Inflammatory macrophage treated with lipopolysaccharide for 4 hours (primary cell): ENCODE measurements at places on chromosomes 3 and 15.
A peak's percentile ranks its signal among the peaks of the same experiment; 100 is the strongest.

DNA sequence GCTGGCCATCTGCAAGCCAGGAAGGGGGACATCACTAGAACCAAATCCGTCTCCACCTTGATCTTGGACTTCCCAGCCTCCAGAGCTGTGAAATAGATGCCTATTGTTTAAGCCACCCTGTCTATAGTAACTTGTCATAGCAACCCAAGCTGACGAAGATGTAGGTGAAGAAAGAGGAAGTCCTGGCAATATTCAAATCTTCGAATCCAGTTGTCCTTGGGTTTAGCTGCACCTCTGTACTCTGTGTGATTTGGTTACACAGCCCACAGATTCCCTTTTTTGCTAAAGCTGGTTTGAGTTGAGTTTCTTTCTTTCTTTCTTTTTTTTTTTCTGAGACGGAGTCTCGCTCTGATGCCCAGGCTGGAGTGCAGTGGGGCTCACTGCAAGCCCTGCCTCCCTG, 68.0 kb upstream of the XCR1 start:
- DNase-seq, result peak; percentile 92

DNA sequence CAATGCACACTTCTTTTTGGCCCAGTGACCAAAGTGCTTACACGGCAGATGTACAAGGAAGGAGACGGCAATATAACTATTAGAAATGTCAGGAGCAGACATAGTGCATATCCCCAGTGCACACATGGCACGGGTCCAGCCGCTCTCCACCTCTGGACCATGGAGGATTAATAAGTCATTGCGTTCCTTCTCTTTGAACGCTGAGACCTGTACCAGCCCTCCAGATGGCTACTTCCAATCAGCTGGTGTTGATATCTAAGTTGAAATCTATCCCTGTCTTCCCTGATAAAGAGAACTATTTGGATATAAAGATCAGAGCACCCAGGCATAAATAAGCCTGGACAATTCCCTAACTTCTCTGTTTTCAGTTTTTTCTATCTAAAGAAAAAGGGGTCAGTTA, 212.5 kb downstream of the CADPS start:
- no peak for DNase-seq

- no peak for DNase-seq
Measured at GRCh38 chr3:5348229-5348902, 160.9 kb downstream of the EDEM1 start.

DNA sequence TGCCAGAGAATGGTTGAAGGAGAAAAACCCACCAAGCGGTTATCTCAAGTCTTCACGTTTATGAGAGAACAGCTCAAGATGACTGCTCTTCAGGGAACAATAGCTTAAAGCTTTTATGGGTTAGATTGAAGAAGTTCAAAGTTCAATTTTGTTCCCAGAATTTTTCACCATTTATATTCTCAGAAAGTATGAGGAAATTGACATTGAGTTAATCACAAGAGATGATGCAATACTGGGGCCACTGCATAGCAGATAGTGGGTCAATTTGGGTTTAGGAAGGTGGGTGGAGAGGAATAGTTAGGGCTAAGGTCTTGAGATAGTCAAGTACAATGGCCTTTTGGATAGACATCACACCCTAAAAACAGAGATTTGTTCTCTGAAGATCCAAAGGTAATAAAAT, 539.3 kb downstream of the SQOR start:
- DNase-seq, result no peak

- no peak for DNase-seq
Measured at GRCh38 chr3:106251160-106251892, 382.5 kb upstream of the CBLB start.

DNA sequence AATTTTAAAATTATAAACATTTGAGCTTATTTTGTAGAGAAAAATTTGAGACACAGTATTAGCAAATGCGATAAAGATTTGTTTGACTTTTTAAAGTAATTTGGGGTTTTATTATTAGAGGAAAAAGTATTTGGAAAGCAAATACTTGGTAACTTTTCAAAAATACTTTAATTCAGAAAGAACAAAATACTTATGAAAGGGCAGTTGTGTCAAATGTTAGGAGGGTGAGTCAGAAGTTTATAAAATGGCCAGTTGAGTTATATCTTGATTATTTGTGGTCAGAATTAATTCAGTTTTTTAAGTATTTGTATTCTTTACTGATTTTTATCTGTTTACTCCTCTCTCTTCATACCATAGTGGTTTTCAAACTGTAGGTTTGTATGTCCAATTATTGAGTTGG, 12.1 kb downstream of the LACTB start:
- DNase-seq, result no peak

- no peak for DNase-seq
Measured at GRCh38 chr3:156321945-156322344, 201.6 kb downstream of the KCNAB1 start.

GRCh38 chr3:19541284-19541683, 392.7 kb downstream of the EFHB start:
- no peak for DNase-seq

- DNase-seq, result peak; percentile 32
Measured at GRCh38 chr3:127791221-127791913, 30.9 kb downstream of the MGLL start.

DNA sequence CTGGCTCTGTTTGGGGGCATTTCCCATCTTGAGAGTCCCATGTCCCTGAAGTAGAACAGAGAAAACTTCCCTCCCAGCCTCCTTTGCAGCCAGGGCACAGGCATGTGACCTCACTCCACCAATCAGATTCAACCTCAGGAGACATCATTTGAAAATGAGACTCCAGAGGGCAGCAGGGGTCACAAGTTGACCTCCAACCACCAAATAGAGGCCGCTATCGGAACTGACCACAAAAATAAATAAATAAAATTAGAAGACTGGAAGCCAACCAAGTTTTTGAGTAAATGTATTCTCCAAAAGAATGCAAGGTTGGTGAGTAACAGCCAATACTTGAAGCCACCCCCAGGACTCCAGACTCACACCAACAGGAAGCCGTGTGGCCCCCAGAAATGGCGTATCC, 106.5 kb downstream of the CHSY1 start:
- no peak for DNase-seq

DNA sequence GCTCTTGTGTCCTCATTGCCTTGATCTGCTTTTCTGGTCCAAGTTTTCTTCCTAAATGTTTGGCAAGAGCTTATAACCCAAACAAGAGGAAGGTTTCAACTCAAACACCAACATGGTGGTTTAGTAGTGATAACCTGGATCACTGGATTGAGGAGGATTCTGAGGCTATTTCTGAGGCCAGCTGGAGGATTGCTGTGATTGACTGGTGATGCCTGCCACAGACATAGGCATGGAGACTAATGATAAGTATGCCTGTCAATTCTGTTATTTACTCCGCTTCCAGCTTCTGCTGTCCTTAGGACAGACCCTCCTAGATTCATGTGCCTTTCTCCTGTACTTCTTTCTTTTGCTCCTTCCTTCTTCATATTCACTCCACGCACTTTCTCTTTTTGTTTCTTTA, 150.5 kb downstream of the SHQ1 start:
- no peak for DNase-seq

DNA sequence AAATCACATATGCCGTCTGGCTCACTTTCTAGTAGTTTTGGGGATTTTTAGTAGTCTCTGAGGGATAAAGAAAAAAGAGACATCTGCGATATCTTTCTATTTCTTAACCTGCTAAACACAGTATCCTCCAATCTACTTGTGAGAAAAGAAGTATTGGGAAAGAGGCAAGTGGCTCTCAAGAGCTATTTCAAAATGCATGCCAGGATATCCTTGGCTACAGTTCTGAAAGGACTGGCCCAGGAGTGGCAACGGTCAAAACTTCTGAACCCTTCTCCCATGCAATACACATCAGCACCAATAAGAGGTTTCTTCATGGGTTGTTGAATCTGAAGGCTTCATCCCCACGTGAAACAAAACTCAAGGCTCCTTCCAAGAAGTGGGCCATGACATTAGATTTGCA, 204.0 kb upstream of the WNT5A start:
- no peak for DNase-seq

GRCh38 chr3:32973982-32974381, 22.5 kb downstream of the CCR4 start:
- DNase-seq, result no peak

DNA sequence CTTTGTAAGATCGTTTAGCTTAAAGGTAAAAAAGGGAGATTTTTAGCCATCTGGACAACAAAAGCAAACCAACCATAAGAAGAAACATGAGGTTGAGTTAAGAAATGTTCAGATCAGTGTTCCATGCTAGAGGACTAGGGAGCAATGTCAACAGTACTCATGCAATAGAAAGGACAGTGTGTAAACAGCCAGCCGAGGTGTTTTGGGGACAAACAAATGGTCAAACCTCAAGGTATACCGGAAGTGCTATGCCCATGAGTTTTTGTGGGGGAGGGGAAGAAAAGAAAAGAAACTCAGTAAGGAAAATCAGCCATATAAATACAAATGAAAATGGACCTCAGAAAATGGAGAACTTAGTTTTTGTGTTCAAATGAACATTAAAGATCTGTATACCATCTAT, 289.5 kb upstream of the GRM7 start:
- DNase-seq, result no peak

DNA sequence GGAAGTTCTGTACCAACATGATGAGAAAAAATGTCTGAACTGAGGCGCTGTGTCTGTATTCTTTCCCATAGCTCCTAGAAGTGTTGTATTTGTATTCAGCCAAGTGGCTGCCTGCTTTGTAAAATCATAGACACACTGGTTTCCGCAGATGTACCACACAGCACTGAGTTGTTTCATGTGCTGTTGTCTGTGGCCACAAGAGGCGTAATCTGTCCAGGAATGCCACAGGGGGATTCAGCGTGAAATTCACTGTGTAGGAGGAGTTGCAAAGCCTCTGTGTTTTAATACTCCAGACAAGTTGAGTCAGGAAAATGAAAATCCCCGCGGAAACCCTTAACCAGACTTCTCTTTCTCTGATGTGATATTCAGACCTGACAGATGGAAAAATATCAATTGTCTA, 462.2 kb downstream of the NSUN3 start:
- no peak for DNase-seq

DNA sequence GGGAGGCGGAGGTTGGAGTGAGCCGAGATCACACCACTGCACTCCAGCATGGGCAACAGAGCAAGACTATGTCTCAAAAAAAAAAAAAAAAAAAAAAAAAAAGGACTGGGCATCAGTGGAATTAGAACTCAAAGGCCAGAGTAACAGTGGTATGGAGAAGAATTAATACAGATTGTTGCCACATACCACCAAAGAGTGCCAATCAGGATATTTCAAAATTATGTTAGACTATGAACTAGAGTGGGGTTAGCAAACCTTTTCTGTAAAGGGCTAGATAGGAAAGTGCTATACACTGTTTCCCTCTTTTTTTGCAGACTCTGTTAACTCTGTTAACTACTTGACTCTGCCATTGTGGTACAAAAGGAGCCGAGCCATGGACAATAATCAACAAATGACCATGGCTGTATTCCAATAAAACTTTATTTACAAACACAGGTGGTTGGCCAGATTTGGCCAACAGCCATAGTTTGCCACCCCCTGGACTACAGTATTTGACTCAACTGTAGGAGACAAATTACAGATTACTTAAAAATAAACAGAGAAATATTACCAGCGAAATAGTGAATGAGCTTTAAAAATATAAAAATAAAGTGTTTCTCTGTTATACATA, 28.6 kb downstream of the DPH3 start:
- no peak for DNase-seq

GRCh38 chr3:177357352-177358090, 160.2 kb upstream of the TBL1XR1 start:
- peak; percentile 77 for DNase-seq

DNA sequence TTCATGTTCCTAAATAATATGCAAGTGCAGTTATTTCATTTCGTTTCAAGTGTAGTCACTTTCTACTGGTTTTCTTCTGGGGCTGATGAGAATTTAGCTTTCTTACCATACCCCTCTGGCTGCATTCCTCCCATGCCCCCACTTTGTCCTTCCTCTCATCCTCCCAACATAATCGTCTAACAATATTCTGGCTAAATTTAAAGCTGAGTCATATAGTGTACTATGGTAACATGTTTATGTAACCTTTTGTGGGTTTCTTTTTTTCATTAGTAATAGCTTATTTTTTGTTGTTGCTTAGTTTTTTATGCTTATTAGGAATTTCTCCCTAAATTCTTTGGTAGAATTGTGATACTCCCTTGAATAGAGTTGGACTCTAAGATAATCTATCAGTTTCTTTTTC, 30.5 kb downstream of the DUT start:
- DNase-seq, result peak; percentile 4

GRCh38 chr3:119663885-119664284, 3.5 kb upstream of the POPDC2 start:
- no peak for DNase-seq

DNA sequence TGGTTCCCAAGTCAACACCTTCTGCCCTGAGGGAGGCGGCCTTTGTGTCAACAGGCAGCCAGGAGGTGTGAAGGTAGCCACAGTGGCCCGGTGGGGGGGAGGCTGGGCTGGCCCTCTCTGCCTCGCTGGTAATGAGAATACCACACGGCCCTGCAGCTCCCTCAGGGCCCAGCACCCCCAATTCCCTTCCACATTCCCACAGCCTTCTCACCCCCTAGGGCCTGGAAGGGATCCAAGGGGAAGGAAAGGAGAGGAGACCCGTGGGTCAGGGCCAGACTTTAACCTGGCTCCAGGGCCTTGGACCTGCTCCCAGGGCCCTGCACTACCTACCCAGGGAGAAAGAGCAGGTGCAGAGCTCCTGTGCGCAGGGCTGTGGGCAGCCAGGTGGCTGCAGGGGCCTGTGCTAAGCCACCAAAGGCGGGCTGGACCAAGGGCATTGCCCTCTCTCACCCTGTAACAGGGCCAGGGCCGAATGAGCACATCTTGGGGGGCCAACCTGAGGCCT, 8.7 kb upstream of the MESP2 start:
- no peak for DNase-seq

GRCh38 chr15:86197770-86198169, 118.1 kb downstream of the AGBL1 start:
- no peak for DNase-seq

DNA sequence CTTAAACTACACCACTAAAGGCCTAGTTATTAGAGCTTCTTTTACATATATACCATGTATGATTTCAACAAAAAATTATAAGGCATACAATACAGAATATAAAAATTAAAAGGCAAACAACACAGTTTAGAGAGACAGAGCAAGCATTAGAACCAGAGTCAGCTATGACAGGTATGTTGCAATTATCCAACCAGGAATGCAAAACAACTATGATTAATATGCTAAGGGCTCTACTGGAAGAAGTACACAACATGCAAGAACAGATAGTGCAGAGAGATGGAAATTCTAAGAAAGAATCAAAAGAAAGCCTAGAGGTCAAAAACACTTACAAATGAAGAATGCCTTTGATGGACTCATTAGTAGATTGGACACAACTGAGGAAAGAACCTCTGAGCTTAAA, 39.6 kb downstream of the CCDC54 start:
- DNase-seq, result no peak

DNA sequence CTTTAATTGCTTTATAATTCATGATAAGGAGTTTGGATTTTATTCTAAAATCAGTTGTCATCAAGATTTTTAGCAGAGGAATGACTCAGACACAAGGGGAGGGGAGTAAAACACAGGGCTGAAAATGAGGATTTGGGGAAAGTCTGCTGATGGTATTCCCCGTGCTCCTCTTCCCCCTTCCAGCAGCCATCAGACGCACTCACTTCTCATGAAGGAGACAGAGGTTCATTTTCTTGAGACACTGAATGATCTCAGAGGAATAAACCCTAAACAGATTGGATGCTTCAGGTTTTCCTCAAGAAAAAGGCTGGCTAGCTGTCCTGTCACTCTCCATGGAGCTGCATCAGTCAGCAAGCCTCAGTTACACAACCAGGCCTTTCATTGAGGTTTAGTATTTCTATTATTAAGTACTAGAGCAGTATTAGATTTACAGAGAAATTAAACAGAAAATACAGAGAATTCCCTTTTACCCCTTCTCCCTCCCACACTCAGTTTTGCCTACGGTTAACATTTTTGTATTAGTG, 166.4 kb downstream of the C3orf70 start:
- DNase-seq, result no peak
